ENCODE measurements at places on chromosomes 2 and 18.

DNA sequence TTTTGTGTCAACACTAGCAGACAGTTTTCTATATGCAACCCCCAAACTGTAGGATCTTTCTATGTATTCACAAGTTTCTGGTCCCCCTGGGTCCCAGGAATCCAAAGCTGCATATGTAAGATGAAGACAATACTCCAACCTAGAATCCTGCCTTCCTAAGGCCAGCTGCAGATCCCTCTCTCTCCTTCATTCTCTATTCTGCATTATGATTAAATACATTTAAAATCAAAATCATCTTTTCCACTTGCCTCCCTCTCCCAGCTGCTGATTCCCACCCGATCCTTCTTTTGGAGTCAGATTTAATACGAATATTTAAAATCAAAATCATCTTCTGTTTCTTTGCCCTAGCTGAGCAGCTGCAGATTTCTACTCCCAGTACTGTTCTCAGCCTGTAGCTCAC is 783.0 kb upstream of the ZEB2 start:
- no peak for DNase-seq

- no peak for DNase-seq
Measured at GRCh38 chr2:160281213-160281612, 81.1 kb upstream of the ITGB6 start.

DNA sequence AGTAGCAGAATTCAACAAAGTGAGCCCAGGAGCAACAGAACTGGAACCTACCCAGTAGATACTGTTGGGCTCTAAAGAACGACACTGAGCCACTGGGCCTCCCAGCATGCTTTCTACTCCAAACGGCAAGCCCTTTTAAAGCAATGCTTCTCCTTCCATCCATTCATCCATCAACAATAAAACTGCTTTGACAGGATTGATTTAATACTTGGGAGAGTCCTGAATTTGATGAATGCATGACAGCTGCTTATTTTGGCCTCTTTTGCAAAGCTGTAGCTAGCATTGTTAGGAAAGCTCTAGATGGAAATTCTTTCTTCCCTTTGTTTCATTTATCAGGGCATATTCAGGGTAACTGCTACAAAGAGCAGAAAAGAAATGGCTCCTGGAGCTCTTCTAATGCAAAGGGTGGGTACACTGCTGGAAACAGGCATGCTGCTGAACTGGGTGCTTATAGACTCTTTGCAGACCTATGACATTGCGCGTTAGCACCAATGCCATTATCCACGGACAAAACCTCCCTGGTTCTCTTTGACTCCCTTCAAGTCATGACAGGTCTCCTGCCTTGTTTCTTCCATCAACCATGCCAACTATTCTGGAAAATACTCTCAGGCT is 138.4 kb upstream of the HNRNPA3 start:
- no peak for DNase-seq

DNA sequence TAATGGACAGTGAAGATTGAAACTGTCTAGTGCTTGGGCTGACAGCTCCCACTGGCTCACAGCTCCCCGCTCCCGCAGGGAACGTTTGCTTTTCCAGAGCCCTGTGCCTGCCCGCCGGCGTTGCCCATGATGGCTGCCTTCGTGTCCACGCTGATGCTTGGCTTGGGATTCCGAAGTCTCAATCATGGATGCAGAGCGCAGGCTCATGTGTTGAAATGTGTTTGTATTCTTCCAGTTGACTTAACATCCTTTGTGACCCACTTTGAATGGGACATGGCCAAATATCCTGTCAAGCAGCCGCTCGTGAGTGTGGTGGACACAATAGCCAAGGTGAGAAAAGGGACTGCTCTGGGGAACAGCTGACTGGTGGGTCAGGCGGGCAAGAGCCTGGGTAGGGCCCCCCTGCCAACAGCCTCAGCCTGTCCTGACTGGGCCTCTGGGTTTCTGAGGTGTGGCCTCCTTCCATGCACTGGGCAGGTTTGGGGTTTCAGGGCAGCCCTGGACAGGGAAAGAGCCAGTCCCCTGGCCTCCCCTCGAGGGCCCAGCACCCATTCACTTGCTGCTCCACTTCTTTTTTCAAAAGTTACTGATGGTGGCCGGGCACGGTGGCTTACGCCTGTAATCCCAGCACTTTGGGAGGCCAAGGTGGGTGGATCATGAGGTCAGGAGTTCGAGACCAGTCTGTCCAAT is 42.8 kb downstream of the ATP6V1C2 start:
- DNase-seq: no peak

GRCh38 chr2:72145658-72146329 is 1.9 kb downstream of the CYP26B1 start:
- no peak for DNase-seq

DNA sequence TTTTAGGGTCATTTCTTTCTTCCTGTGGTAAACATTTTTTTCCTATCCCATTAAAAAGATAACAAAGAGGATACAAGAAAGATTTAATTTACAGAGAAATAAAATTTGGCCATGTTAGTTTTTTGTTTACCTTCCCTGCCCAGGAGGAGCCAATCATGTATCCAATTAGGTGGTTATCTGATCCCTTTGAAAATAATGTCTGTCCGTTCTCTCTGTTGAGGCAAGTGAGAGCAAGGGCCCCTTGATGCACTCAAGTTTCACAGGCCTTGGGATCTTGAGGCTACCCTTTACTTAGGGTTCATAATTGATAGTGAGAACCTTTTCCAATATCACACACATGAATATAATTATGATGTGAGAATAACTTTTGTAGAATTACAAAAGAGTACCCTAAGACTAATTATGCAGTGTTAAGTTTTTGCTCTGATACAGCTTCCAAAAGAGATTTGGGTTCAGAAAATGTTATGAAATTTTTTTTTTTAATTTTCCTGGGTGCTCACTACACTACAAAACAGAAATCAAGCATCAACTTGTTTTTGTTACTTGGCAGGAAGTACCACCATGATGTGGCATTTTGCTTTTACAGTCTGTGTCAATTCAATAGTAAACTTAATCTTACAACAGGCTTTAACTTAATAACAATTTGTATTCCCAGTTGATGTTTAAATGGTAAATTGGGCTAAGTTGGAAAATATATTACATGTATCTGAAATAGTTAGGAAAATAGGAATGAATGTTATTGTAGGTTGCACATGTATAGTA is 42.0 kb downstream of the AFTPH start:
- no peak for DNase-seq

GRCh38 chr2:235433860-235434259 is 60.0 kb upstream of the AGAP1 start:
- DNase-seq: no peak

- DNase-seq: no peak
Measured at GRCh38 chr2:166090908-166091307, 36.9 kb downstream of the SCN1A start.

GRCh38 chr2:129730979-129731378 is 248.5 kb upstream of the RAB6C start:
- no peak for DNase-seq

GRCh38 chr2:144379851-144380311 is 140.0 kb downstream of the ZEB2 start:
- no peak for DNase-seq

- DNase-seq: no peak
Measured at GRCh38 chr2:85672456-85672855, 4.5 kb upstream of the SFTPB start.

DNA sequence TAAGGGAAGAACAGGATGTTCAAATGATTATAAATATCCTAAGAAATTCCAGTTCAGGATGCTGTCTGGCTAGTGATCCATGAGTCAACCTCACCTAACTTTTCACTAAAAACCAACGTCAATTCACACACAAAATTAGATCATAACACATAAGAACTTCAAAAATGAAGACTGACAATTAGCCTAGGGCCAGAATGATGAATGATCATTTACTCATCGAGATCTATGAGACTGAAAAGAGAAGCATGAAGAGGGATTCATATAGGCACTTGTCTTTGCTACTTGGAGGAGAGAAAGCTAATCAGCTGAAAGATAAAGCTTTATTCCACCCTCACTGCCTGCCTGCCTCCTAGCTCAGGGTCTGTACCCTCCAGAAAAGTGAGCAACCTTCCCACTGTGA is 29.8 kb downstream of the ADD2 start:
- no peak for DNase-seq

GRCh38 chr2:216653931-216654365 is 20.7 kb downstream of the IGFBP2 start:
- DNase-seq: no peak

- no peak for DNase-seq
Measured at GRCh38 chr18:27004056-27004829, 138.7 kb upstream of the AQP4 start.

DNA sequence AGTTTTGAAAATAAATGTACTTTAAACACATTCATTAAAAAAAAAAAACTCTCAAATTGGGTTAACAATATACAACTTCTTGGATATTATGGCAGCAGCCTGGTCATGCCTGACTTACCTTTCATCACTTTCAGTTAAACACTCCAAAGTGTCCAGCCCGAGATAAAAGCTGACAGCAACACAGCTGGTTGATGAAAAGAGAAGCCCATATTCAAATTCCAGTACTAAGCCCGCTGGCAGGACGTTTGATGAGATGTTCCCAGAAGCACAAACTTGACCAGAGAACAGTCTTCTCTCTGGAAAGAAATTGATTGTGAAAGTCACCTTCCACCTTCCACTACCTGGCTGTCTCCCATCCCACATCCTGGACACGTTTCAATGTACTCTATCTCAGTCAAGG is 586.3 kb downstream of the TDRD15 start:
- DNase-seq: no peak

DNA sequence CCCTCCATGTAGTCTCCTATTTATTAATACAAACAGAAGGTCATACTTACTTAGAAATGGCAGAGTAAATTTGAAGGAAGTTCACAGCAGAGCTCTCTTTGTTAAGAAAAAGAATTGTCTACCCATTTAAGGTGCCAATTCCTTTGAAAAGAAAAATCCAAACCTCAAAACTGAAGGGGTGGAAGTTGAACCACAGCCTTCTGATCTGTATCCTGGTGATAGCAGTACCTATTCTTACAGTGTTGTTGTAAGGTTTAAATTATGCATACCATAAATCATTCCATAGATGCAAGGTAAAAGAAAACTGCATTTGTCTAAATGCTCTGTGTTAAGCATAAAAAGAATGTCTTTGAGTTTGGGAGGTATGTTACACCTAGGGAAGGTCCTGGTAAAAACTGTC is 47.6 kb downstream of the COBLL1 start:
- peak; percentile 27 for DNase-seq

DNA sequence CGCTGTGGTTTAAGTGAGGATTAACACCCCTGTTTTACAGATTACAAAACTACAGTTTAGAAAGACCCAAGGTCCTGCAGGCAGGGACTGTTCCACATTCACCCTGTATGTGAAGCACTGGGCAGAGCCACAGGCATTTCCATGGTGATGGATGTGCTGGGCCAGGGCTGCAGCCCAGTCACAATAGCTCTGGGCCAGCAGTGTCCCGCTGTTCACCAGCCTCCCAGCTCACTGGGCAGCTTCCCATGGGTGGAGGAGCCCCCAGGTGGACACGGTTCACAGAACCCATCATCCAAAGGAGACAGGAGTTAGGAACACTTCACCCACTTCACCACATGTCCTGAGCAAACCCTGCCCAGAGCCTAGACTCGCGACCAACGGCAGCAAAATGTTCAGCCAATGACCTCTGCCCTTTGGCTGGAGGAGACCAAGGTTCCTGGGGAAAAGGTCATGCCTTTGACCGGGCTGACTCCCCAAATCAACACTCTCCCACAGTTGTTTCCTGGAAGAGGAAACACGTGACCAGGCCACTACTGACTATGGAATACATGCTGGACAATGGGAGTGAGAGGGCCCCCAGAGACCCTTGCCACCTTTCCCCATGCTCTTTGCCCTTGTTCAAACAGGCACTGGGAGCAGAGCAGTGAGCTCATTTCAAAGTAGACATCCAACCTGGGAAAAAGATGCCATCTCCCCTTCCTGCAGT is 28.0 kb upstream of the SLC35F6 start:
- no peak for DNase-seq

GRCh38 chr2:60408811-60409530 is 144.5 kb downstream of the BCL11A start:
- DNase-seq: no peak

- no peak for DNase-seq
Measured at GRCh38 chr2:43846140-43846793, 7.5 kb downstream of the ABCG8 start.

- DNase-seq: no peak
Measured at GRCh38 chr2:142321706-142322280, 191.0 kb upstream of the LRP1B start.

DNA sequence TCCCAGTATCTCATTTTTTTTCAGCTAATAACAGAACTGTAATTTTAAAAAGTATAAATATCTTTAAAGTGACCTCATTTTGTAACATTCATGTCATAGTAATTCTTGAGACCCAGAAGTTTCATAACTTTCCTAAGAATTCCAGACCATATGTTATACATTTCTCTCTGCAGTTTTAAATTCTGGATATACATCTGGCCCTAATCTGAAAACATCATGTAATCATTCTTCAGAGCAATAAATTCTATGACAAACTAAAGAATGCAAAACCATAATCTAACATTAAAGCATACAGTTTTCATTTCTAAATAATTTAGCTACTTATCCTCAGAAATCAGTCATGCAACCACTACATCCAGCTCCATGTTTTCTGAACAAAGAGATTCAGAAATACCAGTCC is 198.3 kb upstream of the SLC35G4 start:
- no peak for DNase-seq

DNA sequence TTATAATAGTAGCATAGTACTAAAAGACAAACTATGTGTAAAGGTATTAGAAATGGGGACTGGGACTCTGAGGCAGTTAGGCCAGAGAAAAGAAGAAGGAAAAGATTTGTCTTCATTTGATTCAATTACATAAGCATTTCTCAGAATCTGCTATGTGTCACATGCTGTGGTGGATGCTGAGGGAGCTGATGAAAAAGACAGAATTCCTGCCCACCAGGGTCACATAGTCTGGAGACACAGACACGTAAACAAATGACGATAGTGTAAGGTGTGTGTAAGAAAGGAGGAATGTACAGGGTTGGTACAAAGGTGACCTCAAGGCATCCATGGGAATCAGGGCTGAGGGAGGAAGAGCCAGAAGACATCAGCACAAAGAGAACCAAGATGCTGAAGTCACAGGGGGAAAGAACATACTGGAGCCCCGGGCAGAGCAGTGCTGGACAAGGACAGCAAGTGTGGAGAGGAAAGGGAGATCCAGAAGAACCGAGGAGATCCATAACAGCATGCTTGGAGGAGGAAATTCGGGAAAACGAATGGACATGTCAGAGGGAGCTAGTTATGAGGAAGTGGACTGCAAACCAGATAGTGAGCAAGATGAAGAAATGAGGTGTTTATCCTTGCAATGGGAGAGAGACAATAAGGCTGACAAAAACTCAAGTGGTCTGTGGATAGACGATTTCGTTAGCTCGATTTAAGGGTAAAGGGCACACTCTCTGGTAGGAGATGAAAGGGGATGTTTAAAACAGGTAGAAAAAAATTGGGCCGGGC is 1.2 kb upstream of the MAPRE3 start:
- no peak for DNase-seq
